ENCODE measurements at places on chromosomes 11 and 22.

DNA sequence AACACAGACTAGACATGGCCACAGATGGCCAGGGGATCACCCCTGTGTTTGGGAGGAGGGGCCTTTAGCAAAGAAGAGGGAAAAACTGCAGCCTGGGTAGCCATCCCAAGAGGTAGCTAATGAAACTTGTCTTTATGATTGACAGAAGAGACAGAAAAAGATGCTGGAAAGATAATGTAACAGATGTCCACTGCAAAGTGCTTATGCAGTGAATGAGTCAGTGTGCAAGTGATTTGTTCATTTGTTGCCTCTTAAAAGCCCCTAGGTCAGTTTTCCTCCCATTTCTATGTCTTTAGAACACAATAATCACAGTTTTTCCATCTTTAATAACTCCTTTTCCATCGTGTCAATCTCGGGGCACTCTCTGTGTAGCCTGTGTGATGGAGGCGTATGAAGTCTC lies 57.2 kb downstream of the INSC start:
- no peak for DNase-seq

GRCh38 chr11:111205632-111206385 lies 39.7 kb upstream of the POU2AF2 start:
- DNase-seq, result no peak

DNA sequence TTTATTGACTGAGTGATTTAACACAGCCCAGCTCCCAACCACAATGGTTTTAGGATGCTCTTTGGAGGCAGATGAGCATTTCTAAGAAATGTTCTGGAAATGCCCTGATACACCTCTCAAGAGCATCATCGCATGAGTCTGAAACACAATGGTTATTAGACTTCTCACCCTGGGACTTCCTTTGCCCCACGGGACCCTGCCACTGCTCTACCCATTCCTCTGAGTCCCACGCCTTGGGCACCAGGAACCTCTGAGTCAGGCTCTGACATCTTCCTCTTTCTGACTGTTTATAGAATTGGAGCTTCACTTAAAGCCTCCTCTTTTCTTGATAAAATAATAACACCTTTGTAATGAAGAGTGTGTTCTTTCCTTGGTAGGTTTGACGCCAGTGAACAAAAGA lies 85.6 kb upstream of the PARVA start:
- DNase-seq, result no peak

DNA sequence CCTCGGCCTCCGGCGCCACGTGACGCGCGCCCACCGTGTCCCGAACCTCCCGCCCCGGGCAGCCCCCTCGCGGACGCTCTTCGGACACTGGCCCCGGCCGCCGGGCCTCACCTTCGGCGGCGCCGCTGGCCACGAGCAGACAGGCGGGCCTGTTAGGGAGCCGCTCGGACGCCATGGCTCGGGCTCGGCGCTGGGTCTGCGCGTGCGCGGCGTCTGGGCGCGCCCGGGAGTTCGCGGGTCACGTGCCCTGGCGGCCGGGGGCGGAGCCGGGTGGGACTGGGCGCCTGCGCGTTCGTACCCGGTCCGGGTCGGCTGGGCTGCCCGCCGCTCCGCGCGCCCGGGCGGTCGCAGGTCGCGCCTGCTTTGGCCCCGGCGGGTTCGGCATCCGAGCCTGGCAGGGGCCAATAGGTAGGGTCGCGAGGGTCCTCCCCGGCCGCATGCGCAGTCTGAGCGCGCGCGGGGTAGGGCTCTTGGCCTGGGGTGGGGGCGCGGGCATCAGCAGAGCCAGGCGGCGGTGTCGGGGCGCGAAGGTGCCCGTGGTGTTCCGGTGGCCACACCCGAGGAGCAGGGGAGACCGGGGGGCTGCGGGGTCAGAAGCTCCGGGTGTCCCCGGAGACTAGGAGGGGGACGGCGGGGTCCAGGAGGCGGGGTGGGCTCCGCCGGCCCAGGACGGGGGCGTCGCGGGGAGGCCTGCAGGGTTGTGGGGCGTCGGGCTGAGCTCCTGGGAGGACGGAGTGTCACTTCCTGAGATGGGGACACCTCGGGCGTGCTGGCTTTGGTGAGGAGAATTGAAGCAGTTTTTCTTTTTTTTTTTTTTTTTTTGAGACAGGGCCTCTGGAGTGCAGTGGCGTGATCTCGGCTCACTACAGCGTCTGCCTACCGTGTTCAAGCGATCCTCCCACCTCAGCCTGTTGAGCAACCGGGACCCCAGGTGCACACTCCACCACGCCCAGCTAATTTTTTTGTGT lies at the start of gene GATD1:
Gene GATD1, minus strand, starts transcription at position 200 of the 968 bp plus-strand sequence. Its CDS starts 25 bp downstream, at position 175.
- peak; percentile 46 for DNase-seq

DNA sequence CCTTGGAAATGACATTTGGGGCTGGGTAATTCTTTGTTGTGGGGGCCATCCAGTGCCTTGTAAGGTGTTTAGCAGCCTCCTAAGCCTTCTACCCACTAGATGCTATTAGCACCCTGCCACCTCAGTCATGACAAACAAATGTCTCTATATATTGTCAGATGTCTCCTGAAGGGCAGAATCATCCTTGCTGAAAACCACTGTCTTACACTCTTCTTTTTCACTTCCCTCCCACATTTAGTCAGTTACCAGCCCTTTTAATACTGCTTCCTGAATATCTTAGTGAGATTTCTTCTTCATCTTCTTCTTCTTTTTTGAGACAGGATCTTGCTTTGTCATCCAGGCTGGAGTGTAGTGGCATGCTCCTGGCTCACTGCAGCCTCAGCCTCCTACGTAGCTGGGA lies 33.1 kb downstream of the TNRC6B start:
- no peak for DNase-seq

DNA sequence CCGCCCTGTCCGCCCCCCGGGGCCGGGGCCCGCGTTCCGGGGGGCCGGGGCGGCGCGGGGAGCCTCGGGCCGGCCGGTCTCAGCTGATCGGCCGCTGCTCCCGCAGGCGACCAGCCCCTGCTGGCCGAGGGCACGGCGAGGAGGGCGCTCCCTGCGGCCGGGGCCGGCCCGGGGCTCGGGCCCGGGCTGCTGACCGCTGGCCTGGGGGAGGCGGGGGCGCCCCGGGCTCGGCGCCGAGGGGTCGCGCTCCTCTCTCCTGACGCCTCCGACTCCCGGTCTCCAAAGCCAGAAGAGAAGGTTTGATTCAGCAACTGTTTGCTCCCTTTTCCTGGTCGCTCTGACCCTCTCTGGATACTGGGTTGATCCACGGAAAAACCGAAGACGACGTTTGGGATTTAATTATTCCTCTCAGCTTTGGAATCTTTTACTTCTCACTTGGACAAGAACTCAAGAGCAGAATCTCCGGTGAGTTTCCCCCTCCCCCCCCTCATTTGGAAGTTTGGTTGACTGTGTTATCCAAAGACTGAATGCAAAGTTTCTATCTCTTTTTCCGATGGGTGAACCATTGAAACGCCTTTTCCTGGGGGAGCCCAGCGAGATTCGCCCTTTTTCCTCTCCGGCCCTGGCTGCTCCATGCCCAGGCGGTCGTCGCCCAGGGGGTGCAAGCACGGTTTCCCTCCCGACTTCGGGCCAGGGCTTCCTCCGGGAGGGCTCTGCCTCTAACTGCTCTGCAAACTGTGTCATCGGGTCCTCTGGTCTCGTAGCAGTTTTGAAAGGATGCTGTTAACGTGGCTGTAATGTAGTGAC lies 725 bp downstream of the KDM2A start:
- DNase-seq, result no peak
